Cortex of kidney (tissue), 1 donor: ENCODE measurements at places on chromosomes 5 and 9.

GRCh38 chr5:12277504-12278192 is 373.4 kb upstream of the CTNND2 start:
- DNase-seq = no peak

DNA sequence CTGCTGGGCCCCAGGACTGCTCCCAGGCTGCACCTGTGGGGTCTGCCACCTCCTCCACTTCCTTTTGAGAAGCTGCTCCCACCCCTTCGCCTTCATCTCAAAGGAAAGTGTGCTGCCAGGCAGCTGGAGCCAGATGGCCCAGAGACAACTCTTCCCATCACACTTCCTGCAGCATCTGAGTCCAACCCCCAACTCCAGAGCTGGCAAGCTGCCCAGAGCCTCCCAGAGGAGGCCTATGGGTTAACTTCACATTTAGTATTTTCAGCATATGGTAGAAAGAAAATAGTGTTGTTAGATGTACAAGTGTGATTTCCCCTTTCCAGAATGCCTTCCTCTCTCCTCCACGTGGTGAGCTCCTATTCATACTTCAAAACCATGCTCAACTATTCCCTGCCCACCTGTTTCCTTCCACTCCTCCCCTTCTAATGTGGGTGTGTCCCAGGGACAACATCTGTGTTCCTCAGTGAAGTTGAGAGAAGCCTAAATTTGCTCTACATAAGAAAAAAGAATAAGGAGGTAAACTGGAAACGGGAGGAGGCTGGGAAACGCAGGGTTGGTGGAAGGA is 38.6 kb upstream of the KCNMB1 start:
- no peak for DNase-seq

DNA sequence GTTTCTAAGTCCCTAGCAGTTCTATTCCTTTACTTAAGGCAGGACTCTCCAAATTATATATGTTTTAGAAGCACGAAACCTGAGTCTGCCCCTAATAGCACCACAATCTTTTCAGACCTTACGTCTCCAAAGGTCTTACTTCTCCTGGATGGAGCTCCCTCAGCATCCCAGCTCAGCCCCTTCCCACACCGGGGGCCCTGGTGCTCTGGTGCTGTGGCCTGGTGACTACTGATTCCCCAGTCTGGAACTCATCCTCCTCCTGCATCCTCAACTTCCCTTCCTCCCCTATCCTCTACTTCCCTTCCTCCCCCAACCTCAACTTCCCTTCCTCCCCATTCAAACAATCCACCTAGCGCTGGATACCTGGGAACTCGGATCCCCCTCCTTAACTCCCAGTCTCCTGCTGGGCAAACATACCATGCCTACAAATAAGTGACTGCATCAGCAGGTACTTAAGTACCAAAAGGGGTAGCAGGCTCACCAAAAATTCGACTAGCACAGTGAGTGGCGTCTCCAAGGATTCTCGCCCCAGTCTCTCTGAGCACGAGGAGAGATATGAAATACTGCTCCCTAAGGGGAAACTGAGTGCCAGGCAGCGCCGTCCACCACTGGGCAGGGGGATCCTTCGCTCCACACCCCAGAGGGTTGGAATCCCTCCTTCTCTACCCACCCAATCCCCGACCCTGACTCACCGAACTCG is 831 bp downstream of the IGFBPL1 start:
- no peak for DNase-seq

- no peak for DNase-seq
Observed at GRCh38 chr5:179762079-179762780, 29.6 kb downstream of the MAML1 start.

DNA sequence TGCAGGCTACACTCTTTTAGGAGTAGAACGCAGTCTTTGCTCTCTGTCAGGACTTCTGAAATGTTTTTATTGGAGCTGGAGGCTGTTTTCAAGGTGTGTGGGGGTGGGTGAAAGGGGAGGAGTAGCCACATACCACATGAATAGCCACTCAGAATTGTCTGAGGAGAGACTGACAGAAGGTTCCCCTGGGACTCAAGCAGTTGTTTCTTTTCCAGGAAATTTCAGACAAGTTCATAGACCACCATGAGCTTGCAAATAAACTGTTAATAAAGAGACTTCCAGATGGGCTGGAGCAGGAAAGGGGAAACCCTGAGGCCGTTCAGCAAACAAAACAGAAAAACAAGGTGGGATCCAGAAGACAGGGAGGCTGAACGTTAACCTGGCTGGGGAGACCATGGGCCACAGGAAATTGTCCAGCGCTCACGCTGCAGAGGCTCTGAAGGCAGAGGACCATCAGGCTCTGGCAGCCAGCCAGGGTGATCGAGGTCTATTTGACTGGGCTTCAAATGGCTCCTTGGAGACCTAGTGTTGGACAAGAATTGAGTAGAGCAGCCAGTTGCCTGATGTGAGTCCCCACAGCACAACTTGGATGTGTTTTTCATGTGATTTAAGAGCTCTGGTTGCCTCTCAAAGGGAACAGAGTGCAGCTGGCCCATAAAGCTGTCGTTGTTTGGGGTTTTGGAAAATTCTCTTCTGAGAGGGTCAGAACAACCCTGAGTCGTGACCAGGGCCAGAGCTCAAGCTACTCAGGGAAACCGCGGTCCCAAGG is 159.2 kb upstream of the RAI14 start:
- no peak for DNase-seq

- no peak for DNase-seq
Observed at GRCh38 chr5:54515634-54516033, 1.9 kb upstream of the SNX18 start.

- DNase-seq = no peak
Observed at GRCh38 chr5:115815006-115815692, 1.3 kb downstream of the CDO1 start.

DNA sequence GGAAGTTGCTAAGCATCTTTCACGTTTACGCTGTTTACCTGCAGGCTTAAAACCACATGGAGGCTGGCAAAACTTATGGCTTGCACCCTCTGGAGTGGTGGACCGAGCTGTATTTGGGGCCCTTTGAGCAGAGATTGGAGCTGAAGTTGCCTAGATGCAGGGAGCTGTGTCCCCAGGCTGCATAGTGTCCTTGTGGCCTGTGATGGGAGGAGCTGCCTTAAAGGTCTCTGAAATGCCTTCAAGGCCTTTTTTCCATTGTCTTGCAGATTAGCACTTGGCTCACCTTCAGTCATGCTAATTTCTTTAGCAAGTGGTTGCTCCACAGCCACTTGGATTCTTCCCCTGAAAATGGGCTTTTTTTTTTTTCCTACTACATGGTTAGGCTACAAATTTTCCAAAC is 81.5 kb upstream of the CHD1 start:
- no peak for DNase-seq

DNA sequence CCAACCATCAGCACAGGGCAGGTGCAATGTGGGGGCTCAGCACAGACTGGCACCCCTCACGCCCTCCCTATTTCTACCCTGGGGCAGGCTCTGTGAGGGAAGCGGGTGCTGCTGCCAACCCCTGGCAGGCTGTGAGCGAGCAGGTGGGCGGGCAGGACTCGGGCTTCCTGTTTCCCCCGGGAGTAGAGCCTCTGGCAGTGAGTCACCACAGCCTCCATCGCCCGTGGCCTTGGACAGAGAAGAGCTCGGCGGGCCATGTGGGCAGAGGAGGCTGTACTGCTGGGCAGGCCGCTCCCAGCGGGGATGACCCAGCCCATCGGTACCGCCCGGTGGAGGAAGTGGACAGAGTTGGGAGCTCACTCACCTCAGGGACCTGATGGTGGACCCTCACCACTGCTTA is 16.6 kb downstream of the KCNT1 start:
- DNase-seq = no peak

GRCh38 chr5:126104951-126105350 is 318.3 kb upstream of the GRAMD2B start:
- DNase-seq = no peak

- no peak for DNase-seq
Observed at GRCh38 chr5:135377751-135378680, 21.0 kb downstream of the MACROH2A1 start.

GRCh38 chr5:138611678-138612218 is 36.5 kb upstream of the HSPA9 start:
- DNase-seq = no peak

DNA sequence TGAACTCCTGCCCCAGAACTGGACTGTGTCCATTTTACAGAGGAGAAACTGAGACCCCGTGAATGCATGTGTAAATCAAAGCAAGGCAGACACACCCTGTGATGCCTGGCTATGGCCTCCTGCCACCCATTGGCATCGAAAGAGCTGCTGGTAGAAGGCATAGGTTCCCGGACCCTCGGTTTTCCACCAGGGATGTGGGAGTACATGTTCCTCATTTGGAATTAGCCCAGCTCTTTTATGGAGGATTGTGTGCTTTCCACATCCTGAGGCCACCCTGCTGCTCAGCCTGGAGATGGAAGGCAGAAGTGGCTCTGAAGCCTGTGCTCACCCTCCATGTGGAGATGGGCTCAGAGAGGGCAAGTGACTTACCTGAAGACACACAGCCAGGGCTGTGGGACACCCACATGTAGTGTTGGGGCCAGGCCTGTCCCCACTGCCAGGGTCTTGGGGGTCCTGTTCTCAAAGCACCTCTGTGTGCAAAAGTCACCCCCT is 2.8 kb downstream of the SUSD3 start:
- no peak for DNase-seq

GRCh38 chr9:110599468-110599867 is 19.9 kb upstream of the SVEP1 start:
- DNase-seq = no peak

DNA sequence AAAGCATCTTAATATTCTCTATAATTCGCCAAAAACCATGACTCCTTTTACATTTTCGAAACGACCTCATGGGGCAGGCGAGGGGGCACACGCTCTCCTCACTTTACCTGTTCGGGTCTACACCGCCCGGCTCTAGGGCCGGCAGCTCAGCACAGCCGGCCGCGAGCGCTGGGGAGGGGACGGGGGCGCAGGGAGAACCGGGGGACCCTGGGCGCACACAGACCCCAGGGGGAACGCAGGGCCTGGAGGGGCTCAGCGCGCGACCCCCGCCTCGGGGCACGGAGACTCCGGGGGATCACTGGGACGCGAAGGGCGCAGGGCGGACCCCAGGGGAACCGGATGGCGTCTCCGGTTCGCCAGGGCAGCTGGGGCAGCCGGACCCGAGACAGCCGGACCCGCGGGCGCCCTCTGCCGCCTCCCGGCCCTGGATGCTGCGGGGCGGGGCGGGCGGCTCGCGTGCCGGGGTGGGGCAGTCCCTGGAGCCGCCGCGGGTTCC is at the start of gene AHRR:
Gene AHRR (plus strand): TSS at position 485 of the 496 bp plus-strand sequence. CDS start 22,189 bp downstream, outside the sequence.
- no peak for DNase-seq

GRCh38 chr9:33419708-33420303 is 17.4 kb upstream of the AQP7 start:
- DNase-seq = no peak

DNA sequence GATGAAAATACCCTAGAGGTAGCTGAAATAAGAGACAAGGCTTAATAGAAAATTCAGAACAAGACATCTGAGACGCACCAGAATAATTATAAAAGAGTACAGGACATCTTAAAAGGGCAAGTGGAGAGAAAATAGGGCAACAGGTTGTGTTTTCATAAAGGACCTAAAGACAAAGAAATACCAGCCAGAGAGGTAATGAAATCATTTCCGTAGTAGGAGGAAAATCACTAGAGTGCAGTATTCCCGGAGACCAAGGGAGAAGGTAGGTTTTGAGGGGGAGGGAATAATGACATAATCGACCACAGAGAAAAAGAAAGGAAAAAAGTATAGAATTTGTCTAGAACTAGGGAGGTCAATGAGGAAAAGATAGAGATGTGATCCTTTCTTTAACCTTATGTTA is 26.2 kb upstream of the CTNNAL1 start:
- no peak for DNase-seq

DNA sequence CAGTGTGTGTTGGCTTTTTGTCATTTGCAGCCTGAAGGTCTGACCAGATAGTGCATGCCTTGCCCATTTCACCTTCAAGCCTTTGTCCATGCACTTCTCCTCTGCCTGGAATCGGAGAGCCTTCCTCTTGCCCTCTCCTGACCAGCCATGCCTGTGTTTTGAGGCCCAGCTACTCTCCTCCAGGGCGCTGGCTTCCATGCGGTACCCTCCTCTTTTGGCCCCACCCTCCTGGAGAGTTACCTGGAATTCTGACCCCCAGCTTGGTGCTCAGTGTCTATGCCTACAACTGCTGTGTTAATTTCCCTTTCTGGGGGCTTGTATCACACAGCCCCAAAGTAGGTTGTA is 52.5 kb downstream of the CXXC5 start:
- DNase-seq = no peak

DNA sequence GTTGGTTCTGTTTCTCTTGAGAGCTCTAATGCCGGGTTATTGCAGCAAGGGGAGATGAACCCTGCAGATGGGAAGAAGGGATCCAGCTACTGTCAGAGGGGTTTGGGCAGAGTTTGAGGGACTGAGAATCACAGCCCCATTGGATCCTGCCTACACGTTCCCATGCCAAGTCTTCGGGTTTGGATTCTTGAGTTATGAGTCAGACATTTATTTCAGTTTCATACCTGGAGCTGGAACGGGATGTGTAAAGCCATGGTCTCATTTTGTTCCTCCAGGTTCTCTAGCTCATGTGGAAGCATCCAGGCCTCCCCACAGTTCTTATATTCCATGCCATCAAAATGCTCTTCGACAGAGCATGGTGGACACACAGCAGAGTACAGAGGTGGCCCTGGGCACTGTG is 275.4 kb upstream of the IRX4 start:
- no peak for DNase-seq

DNA sequence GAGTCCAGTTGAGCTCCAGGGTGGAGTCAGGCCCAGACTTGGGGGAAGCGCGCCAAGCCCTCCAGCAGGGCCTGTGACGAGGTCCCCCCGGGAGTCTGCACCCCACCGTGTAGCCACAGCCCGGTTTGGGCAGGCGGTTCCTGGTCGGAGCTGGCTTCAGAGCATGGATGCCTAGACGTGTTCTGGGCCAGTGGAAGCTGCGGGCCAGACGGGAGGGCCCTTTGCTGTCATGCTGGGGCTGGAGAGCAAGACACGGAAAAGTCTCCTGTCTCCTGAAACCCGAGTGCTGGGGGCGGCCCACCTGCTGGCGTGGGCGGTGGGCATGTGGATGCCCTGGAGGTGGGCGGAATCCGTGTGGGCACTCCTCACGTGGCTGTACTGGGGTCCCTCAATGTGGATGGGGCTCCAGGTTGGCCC is 1.9 kb downstream of the GPSM1 start:
- DNase-seq = no peak

GRCh38 chr5:133830911-133831310 is 137.5 kb downstream of the C5orf15 start:
- no peak for DNase-seq

DNA sequence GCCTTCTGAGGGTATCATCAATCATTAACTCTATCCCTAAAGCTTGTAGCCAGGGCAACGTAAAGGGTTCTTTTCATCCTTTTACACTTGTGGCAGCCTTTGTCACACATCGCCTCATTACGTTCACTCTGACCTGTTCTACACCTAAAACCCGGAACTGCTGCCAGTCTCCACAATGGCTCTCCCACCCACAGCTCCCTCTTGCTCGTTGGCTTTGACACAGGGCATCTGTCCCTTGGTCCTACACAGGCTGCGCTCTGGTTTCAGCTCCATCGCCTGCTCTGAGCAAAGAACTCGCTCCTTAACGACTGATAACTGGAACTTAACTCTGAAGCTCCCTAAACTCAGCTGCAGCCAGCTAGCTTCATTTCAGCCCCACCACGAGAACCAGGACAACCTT is 112.8 kb upstream of the CTNND2 start:
- DNase-seq = no peak
